ENCODE measurements at places on chromosomes 1 and 21.
A peak's percentile ranks its signal among the peaks of the same experiment; 100 is the strongest.

DNA sequence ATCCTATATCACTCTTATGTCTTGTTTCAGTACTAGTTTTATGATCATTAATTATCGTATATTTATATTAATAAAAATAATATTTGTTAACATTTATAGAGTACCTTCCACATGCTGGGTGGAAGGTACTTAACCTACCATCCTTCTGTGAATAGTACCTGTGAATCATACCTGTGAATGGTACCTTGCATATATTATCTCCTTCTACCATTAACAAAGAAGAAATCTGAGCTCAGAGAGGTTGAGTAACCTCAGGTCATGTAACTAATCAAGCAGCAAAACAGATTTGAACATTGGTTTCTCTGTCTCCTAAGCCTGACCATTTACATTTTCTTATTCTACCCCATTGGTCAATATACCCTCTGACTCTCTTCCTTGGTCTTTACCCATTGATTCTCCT lies 174.4 kb upstream of the UBE2U start:
- no peak for DNase-seq

DNA sequence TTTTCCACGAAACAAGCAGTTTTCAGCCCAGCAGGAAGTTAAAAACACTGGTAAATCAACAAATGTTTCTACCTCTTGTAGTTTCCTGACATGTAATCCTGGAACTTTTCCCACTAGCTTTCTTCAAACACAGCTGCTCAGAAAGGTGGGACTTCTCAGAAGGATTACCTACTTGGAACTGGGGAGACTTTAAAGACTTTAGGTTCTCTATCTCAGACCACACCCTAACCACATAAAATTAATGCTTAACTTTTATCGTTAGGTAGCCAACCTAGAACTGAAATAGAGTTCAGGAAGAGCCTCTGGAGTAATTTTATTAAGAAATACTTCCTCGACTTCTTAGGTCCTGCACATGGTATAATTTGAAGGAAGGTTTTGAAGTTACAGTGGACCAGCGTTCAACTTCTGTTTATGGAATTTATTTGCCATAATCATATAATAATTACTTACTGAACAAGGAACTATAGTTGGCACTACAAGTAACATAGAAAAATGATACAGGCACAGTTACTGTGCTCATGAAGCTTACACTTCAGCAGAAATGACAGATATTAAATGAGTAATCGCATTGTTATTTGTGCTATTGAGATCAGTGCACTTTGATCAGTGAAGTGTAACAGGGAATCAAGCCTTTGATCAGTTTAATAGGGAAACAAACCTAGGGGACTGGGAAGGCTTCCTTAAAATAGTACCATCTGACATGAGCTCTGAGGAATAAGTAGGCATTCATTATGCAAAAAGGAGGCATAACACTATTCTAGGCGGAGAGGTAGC lies at the start of gene BCL2L15:
Gene BCL2L15, minus strand, starts transcription at position 180 of the 774 bp plus-strand sequence. CDS start 206 bp downstream, outside the sequence.
- DNase-seq: no peak

GRCh38 chr1:35345439-35345981 lies 77.0 kb downstream of the ZMYM4 start:
- no peak for DNase-seq

DNA sequence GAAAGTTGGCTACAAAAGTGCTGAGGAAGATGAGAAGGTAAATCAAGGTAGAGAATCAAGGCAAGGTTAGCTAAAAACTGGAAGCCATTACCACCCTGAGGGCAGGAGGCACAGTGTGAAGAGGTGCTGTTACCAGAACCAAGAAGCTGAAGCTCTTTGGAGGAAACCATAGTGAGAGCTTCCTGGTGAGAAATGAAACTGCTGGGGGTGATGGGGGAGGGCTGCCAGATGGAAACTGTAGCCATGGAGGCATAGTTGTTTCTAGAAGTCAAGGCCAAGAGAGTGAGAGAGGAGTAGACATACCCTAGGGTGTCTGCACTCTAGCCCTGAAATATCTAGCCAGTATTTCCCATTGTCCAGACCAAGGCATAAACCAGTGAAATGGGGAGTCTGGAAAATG lies 28.7 kb downstream of the IFI44 start:
- DNase-seq: no peak

DNA sequence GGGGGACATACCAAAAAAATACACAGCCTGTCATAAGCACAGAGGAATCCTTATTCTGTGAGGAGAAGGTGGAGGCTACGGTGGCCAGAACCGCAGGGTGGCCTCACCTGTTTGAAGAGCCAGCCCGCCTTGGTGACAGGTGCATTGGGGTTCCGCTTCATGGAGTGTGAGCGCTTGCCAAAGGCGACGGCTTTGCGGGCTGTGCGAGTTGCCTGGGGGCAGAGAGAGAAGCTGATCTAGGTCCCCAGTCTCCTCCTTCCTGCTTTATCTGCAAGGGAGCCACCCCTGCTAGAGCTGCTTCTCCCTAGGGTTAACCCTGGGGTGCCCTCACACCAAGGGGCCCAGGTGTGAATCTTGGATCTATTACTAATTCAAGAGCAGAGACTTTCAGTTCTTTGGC lies 54.3 kb upstream of the GOLT1A start:
- no peak for DNase-seq

DNA sequence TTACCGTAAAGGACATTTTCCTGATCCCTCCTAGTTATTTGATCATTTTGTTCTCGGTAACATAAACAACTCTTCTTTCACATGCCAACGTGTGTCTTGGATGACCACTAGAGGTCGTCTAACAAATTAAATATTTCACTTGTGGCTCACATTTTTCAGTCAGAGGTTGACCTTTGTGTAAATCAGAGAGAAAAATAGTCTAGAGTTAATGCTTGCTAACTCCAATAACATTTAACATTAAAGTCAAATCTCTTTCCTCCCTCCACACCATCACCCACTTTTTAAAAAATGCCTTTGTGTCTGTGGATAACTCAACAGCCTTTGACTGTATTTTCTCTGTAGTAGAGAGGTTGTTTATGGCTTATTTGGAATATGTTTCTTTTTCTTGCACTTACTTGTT lies 220.5 kb upstream of the B3GALT2 start:
- peak; percentile 66 for DNase-seq

Measured in fibroblast of skin of right biceps (primary cell).